ENCODE measurements at places on chromosomes 2 and 18.

- DNase-seq = no peak
Measured at GRCh38 chr2:29261003-29261402, 145.8 kb downstream of the CLIP4 start.

- DNase-seq = no peak
Measured at GRCh38 chr2:71896385-71897136, 251.1 kb downstream of the CYP26B1 start.

GRCh38 chr2:13578547-13578946 lies 861.8 kb downstream of the TRIB2 start:
- no peak for DNase-seq

DNA sequence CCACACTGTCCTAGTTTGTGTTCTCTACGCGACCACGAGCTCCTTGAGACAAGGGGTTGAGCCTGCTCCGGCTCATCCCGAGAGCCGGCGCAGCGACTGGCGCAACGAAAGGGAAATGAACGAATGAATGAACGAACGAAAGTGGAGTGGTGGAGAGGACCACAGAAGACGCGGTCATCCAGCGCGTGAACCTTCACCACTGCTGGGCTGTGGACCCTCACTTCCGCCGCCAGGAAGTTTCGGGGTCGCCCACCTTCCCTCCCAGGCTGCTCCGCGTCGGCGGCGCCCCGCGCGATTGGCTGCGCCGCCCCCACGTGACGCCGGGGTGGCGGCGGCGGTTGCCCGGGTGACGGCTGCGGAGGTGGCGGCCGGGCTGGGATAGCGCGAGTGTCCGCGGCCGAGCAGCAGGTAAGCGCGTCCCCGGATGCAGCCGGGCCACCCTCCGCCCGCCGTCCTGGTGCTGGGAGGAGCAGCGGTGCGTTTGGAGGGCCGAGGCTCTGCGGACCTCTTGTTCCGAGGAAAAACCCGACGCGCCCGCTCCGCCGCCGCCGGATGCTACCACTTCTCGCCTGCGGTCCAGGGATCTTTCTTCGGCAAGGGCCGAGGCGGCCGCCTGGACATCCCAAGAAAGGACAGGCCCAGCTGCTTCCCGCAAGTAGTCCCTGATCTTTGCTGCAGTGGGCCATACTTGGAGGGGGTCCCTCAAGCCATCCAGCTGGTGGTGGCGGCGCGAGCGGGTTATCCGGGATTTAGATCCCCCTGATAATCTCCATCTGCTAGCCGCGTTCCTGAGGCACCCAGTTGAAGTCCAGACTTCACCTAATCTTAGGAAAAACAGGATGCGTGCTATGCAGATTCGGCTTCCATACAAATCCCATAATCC lies at the start of gene ARMC9:
Gene ARMC9 (plus strand): TSS at position 341 of the 883 bp plus-strand sequence. CDS start 7,608 bp downstream, outside the sequence.
- peak; percentile 95 for DNase-seq

GRCh38 chr2:149741646-149742045 lies 154.1 kb upstream of the MMADHC start:
- no peak for DNase-seq

DNA sequence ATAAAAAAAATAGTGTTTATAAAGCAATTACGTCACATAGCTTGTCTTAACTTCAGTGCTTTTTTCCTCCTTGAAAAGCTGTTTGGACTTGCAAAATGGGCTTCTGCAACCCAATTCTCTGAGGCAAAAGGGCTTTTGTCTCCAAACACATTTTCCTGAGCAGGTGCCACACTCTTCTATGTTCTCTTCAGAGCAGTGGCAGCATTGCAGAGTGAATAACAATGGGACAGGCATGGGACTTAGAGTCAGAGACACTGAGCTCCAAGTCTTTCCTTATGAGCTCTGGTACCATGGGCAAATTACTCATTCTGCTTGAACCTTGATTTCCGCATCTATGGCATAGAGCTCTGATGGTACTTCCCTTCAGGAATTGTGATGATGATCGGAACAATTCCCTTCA lies 149.0 kb downstream of the ARL6IP6 start:
- DNase-seq = no peak

DNA sequence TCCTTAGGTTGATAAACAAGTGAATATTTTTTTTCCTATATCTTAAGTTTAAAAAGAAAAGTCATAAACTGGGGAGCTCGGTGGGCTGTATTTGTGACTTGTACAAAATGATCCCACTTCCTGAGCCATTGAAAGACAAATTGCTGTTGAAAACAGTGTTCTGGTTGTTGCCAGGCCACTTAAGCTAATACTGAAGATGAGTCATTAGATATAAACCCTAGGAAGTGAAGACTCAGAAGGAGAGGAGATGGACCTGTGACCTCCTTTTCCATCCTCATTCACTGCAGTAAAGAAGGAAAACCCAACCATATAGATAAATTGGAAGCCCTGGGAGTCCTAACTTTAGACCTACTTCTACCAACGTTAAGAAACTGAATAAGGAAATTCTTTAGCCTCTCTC lies 46.2 kb upstream of the SERPINE2 start:
- DNase-seq = no peak

DNA sequence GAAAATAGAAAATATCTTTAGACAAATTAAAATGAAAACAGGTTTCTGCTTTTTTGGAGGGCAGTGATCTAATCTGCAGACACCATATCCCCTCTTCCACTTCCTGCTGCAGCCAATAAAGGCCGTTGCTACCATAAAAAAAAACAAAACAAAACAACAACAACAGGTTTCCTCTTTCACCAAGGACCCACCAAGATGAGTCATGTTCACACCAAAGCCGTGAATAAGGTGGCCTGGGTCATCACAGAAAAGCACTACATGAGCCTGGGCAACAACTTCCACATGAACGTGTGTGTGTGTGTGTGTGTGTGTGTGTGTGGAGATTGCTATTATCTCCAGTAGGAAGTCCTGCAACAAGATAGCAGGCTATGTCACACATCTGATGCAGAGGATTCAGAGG lies 24.8 kb upstream of the TFCP2L1 start:
- DNase-seq = no peak

DNA sequence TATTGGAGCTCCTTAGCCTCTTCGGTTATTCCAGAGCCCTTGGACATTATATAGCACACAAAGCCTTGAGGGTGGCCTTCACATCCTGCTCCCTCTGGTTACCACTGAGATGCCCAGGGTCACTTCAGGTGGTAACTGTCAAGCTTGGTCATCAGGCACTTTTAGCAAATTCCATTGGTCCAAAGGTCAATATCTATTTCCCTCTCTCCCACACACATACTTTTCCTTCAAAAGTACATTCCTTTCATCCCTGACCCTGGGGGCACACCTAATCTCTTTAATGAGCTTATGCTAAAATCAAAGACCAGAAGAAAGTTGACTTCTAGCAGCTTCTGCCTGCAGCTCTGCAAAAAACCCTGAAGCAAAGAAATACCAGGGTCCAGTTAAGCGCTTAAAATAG lies 172.0 kb upstream of the NRP2 start:
- DNase-seq = no peak

DNA sequence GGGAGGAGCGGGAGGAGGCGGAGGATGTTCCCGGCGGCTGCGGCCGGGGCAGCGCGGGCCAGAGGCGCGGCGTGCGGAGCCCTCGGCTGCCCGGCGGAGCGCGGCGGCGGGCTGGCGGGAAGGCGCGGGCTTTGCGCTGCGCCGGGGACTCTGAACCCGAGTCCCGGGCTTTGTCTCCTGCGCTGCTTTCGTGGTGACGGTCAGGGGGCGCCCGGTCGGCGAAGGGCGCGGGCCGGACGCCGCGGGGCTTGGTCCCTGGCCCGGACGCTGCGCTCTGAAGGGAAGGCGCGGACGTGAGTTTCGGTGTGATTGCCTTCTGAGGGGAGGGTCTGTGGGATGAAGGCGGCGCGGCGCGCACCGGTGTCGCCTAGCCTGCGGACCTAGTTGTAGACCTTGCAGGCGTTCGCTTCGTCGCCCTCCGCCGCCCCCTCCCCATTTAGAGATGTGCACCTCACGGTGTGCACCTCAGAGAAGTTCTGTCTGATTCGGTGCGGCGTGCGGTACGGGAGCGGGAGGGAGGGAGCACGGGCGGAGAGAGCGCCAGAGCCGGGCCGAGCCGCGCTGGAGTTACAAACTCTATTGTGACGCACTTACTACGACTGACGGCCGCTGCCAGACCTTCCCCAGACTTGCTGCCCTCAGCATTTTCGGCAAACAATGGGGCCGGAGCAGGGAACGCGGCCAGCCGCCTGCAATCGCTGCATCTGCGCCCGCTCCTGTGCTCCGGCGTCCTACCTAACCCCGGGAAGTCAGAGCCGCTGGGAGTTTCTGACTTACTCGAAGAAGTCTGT lies 2.1 kb downstream of the BCL2L11 start:
- DNase-seq = peak; percentile 67

DNA sequence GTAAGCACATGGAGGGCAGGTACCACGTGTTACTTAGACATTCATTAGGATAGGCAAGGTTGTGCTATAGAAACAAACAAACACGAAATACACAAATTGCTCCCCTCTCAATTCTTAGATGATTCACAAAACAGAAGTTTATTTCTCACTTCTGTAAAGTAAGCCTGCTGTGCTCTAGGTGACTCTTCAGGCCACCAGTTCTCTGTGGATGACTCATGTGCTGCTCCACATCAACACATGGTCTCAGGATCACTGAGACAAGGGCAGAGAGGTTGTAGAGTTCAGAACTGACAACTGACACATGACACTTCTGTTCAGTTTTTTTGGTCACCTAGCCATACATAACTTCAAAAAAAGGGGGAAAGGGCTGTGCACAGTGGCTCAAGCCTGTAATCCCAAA lies 70.6 kb downstream of the DAW1 start:
- DNase-seq = no peak

Measured in NCI-H510A treated with DMSO at 0.1 percent for 48 hours (cell line).